ENCODE measurements at places on chromosomes 2 and 18.

DNA sequence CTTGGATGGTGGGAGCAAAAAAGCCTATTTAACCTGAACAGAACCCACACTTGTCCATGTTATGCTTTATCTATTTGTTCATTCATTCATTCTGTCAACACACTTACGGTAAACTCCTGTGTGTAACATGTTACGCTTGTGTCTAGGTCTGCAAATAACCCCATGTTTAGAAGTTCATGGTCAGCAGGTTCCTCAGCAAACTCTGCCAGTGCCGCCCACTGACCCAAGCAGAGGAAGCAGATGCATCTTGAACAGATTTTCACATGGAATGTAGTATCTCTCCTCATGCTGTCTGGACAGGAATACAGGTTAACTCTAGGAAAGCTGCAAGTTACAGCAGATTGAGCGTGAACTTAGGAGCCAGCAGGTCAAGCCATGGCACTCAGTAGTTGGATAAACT is 213.7 kb upstream of the COPS8 start:
- no peak for DNase-seq

GRCh38 chr18:13284330-13285027 is 65.9 kb downstream of the LDLRAD4 start:
- DNase-seq, result no peak

DNA sequence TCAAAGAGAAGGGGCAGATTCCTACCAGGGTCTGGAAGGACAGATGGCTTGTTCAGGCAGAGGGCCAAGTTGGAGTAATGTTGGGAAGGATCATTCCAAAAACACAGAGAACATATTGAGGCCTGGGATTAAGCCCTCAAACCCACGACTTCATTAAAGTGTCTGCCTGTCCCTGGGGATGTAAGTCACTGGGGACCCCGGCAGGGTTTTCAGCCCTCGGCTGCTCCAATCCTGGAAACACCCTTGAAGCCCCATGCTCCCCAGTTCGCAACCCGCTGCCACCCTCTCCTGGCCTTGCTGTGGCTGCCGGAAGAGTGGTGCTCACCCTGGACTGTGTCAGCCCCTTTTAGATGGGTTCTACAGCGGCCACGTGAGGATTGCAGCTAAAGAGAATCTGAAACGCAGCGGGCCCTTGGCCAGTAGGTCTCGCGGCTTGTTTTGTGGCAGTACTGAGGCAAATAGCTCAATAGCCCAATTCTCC is 79.9 kb downstream of the EPAS1 start:
- no peak for DNase-seq

- DNase-seq, result no peak
Measured at GRCh38 chr2:32058130-32058529, 5.2 kb upstream of the SPAST start.

GRCh38 chr2:24438106-24438505 is 52.9 kb upstream of the NCOA1 start:
- DNase-seq, result no peak

DNA sequence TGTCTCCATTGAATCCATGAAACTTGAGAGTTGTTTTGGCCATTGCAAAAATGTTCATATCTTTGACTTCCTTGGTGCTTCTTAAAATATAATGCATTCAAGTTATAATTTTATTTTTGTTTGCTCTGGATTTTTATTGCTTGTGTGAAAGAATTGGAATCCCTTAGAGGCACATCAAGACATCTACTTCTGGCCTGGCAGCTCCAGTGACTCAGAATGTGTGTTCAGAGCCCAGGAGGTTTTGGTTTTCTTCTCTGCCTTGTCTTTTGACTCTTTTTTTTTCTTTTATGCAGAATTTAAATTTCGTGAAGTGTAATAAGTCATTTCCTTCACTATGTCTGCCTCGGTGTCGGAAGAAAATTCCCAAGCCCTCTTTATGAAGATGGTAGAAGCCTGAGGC is 180.2 kb downstream of the LTBP1 start:
- DNase-seq, result no peak

DNA sequence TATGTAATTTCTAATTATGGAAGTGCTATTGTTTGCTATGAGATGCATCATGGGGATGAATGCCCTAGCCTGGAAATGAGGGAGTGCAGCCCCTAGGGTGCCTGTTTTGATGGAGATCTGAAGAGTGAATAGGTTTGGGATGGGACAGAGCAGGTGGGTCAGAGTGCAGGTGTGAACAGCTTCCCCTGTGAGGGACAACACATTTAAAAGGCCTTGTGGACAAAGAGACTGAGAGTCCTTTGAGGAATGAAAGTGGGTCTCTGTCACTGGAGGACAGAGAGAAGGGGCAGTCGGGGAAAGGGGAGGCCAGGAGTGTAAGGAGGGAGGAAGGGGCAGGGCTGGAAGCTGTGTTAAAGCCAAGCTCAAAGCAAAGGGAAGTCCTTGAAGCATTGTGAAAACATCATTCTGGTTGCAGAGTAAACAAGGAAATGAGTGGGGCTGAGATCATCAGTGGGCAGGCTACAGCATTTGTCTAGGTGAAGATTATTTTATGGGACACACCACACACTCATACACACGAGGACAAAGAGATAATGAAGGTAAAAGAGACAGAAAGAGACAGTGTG is 877.6 kb downstream of the SLC4A3 start:
- no peak for DNase-seq

GRCh38 chr2:183024339-183025095 is 13.7 kb downstream of the NCKAP1 start:
- DNase-seq, result no peak

GRCh38 chr2:102114851-102115497 is 27.6 kb upstream of the IL1R1 start:
- no peak for DNase-seq

- no peak for DNase-seq
Measured at GRCh38 chr2:162198239-162198638, 45.0 kb downstream of the FAP start.

- DNase-seq, result no peak
Measured at GRCh38 chr18:35923939-35924684, 48.4 kb upstream of the RMP24 start.

DNA sequence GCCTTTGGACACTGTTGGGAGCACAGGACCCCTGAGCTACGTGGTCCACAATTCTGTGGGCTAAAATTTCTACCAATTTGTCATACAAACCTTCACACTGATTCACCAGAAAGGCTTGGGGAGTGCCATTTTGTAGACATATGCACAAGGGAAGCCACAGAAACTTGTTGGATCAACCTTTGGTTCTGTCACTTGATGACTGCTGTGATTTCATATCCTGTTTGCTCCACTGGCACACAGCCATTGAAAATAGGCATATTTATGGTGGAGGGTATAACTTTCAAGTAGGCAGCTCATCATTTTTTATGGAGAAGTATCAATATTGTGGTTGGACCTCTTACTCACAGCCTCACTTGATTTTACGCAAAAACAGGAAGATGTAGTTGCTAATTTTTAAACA is 10.5 kb downstream of the NAPG start:
- DNase-seq, result no peak

GRCh38 chr2:218023636-218024035 is 20.8 kb upstream of the TNS1 start:
- peak; percentile 16 for DNase-seq

GRCh38 chr2:135037831-135038230 is 9.4 kb downstream of the MAP3K19 start:
- no peak for DNase-seq

DNA sequence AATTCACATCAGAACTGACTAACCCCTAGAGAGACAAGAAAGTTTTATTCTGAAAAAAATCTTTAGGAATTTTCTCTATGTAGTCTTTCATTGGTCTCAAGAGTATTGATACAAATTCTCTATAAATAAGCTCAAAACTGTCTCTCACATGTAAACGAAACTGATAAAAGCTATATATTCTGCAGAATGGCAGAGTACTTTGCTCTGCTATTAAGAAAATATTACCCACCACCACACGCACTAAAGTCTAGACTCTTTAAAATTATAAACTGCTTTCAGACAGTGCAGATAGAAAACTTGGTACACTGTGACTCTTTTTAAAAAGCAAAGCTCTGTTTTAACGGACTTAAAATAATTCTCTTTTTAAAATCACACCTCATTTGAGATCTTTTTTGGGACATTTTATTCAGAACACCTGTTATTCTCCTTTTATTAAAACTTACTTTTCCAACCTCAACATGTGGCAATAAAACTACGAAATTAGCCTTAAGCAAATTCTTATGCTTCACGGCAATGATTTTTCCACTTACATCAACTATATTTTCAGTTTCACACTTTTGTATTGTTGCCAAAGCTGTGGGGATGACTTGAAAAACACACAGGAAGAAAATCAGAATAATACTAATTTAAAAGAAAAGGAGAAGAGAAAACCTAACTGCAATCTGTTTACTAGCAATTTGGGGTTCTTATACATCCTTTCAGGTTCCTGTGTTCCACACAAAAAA is 58.0 kb downstream of the CCDC88A start:
- no peak for DNase-seq

GRCh38 chr2:188024811-188025210 is 266.9 kb upstream of the GULP1 start:
- DNase-seq, result no peak

DNA sequence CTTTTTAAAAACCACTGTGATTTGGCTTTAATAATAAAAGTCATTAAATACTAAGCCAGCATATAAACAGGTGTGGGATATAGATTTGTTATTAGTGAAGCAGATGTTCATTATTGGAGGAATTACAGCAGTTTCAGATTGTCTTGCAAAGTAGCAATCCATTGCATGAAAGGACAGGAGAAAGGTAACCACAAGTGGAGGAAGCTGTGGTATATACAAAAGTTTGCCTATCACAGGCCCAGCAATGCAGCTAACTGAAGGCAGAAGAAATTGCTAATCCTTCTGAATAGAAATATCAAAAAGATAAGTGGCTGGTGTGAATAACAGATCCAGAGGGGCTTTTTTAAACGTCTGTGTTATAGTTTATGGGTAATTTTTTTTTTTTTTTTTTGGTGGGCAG is 199.4 kb downstream of the ZNF385B start:
- DNase-seq, result no peak

DNA sequence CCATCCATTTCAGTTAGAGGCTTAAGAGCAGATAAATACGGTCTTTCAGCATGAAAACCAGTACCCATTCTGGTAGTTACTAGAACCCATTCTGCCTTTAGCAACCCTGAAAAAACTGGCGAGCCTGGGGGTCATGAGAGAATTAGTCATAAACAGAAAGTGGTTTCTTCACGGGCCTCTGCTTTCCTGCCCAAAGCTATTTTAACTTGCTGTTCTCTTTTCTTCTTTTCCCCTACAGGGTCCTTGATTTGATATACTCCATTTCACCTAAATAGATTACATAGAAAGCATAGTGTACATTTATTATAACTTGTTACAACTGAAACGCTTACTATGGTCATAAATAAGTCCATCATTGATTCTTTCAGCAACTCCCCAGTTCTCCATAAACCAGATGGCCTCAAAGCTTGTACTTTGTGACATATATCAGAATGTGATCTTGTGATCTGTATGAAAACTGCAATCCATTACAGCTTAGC is 48.3 kb downstream of the WDFY1 start:
- DNase-seq, result no peak

DNA sequence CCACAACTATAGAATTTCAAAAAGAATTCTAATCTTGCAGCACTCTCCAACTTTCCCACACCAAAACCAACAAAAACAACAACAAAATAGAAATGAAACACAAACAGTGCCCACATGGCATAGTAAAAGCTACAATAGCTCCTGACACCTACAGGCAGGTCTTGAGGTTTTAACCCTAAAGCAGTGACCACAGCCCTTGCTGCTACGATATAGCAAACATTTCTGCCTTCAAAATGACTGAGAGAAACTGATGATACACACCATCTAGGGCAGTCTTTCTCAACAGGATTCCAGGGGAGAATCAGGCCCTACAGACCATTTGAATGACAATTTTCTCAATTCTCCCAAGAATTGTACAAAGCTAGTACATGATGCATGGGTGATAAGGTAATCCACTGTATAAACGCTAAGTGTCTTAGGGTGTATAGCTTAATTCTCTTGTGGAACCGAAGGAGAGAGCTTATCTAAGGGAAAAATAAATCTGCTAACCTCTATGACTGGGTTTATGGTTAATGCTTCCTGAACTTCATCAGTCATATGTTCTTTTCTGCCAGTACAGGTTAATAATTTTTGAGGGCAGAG is 46.5 kb downstream of the TRAK2 start:
- no peak for DNase-seq

Measured in activated naive CD4-positive, alpha-beta T cell treated with anti-CD3 and anti-CD28 coated beads, Interleukin-2, amount 10 ng/mL, durations not matched to agents 7 days and 5 days (primary cell).